ENCODE measurements at places on chromosomes 1 and 21.
A peak's percentile ranks its signal among the peaks of the same experiment; 100 is the strongest.

DNA sequence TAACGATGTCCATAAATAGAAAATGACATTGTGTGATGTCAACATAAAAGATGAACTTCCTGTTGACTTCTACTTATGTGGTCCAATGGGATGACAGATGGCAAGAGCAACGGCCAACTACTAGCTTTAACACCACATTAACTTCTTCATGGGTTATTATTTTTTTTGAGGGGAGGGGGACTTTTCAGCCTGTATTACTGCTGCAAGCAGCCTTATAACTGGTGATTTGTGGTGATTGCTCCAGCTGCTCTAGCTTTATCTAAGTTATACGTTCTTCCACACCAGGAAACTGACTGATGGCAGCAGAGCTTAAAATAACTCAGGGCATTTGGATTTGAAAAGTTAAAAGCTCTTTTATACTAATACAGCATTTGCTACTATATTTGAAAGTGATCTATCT is 228.8 kb upstream of the B3GALT2 start:
- no peak for DNase-seq

DNA sequence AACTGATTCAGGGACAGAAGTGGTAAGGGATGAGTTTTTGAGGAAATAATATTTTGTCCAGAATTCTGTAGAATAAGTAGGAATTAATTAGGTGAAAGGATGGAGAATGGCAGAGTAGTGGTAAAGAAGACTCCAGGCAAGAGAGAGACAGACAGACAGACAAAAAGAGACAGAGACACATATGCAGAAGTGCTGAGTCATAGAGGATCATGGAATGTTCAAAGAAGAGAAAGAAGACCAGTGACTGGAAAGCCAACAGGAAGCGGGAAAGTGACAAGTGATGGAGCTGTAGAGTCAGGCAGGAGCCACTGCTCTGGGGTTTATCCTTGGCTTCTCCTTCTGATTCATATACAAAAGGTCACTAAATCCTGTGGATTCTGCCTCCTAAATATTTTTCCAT is 85.9 kb downstream of the UROD start:
- no peak for DNase-seq

- DNase-seq: no peak
Measured at GRCh38 chr1:231265379-231265778, 24.4 kb downstream of the GNPAT start.

DNA sequence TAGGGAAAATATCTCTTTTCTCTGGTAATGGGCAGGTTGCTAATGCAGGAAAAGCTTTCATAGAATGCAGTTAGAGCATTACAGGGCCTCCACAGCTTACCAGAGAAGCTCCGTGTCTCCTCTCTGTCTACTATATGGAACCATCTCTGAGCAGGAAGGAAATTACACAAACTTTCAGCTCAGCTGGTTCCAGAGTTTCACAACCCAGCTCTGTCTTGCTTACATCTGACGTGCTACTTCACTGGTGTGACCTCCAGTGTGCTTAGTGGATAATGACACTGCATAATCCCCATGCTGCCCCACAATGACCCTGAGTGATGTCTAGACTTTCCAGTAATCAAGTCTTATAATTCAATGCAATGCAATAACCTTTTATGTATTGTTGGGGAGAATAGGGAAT is 4.3 kb upstream of the FGGY start:
- DNase-seq: no peak

DNA sequence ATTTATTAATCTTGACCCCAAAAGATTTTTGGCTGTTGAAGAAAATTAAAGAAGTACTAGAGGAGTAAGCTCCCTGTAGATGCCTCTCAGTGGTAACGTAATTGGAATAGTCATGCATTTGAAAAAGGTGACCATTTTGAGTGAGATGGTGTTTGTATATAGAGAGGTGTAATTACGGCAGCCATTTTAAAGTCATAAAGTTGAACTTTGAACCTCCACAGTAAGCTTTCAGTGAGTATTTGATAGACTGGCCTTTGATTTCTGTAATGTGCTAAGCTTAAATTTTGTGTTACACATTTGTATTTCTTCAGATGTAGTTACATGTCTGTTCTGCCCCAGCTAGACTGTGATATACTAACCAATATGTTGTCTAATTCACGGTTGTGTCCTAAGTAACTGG is 21.5 kb upstream of the TMCO2 start:
- no peak for DNase-seq

DNA sequence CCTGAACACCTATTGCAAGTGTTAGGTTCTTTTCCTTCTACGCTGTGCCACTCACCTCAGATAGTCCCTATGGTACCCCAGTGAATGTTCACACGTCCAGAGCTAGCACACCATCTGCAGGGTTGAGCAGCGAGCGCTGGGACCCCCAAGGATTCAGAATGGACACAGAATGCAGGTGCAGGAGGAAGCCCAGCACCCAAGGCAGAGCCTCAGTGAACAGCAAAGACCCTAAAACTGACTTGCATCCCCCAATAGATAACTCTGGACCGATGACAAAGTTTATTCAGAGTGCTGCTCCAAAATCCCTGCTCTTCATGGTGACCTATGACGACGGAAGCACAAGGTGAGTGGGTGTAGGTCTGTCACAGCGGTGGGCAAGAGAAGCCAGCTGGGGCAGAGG is 15.1 kb upstream of the MX2 start:
- no peak for DNase-seq

GRCh38 chr1:33382661-33383415 is 48.1 kb downstream of the PHC2 start:
- DNase-seq: no peak

DNA sequence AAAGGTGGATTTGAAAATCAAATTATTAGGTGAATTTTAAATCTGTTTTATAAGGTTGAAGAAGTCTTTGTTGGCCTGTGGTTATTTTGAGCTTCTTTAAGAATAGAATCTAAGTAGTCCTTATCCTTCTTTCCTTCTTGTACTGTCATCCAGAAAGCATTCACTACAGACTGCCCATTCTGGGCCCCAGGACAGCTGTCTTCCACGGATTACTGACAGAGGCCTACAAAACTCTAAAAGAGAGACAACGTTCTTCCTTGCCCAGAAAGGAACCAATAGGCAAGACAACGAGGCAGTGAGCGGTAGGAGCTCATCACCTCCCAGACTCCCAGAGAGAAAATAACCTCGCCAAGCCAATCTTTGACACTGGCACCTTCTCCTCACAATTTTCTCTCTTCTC is 24.4 kb upstream of the PIGC start:
- no peak for DNase-seq

DNA sequence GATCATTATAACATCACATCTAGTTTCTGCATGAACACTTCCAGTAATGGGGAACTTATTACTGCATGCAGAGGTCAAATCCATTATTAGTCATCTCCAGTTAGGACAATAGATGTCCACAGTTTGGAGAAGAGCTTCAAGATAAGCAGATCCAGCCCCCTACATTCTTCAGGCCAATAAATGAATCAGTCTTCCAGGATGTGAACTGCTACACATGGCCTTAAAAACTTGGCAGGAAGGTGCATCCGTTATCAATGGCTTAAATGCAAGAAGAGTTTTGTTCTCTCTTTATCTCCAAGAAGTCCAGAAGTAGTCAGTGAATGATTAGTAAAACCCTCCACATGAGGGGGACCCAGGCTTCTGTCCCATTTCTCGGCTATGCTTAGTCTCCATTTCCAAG is 70.8 kb downstream of the DMRTA2 start:
- DNase-seq: no peak

DNA sequence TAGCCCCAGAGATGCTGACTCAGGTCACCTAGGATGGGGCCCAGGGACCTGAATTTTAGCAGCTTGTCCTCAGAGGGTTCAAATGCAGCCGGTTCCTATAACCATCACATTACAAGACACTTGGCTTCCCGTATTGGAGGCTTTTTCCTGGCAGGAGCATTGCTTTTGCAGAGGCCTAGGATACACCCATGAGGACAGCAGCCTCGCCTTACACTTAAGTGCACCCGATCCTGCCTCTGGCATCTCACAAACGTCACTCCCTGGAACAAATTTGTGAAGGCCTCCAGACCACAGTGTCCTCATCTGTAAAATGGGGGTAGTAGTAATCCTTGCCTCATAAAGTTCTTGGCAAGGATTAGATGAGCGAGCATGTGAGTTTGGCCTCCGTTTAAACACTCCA is 130.0 kb downstream of the KAZN start:
- DNase-seq: no peak

GRCh38 chr1:87136607-87137341 is 191.9 kb upstream of the LMO4 start:
- DNase-seq: no peak

DNA sequence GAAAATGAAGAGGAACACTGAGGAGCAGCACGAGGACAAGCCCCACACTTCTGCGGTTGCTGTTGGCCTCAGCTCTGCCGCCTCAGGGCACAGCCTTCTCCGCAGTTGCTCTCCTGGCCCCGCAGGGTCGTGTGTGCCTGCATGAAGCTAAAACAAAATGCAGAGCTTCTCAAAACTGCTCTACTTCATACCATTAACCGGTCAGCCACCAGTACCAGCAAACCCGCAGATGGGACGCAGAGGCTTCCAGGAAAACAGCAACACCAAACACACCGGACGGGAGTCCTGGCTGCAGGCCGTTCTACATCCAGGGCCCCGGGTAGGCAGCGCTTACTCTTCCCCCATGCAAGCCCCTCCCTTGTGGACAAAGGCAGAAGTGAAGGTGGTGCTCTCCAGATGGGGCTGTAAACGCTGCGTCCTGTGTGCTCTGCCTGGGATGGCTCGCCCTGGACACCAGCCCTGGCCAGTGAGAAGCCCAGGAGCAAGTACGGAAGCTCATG is 7.1 kb upstream of the C1orf159 start:
- no peak for DNase-seq

DNA sequence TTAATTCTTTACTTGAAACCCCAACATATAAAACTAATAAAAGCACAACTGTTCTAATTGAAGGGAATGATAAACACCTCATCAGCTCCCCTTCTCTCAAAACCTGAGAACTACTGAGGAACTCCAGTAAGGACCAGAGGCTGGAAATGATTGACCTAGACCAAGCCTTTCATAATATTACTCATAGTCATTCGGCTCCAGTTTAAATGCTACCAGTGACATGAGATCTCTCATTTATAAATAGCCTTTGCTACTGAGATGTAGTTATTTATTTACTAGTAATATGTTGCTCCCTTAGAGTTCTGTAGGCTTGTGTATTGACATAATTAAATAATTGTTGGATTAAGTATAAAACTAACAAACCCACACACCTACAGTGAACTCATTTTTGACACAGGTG is 209.8 kb upstream of the PRMT6 start:
- DNase-seq: no peak

GRCh38 chr1:24195136-24195535 is 8.0 kb upstream of the IFNLR1 start:
- no peak for DNase-seq

DNA sequence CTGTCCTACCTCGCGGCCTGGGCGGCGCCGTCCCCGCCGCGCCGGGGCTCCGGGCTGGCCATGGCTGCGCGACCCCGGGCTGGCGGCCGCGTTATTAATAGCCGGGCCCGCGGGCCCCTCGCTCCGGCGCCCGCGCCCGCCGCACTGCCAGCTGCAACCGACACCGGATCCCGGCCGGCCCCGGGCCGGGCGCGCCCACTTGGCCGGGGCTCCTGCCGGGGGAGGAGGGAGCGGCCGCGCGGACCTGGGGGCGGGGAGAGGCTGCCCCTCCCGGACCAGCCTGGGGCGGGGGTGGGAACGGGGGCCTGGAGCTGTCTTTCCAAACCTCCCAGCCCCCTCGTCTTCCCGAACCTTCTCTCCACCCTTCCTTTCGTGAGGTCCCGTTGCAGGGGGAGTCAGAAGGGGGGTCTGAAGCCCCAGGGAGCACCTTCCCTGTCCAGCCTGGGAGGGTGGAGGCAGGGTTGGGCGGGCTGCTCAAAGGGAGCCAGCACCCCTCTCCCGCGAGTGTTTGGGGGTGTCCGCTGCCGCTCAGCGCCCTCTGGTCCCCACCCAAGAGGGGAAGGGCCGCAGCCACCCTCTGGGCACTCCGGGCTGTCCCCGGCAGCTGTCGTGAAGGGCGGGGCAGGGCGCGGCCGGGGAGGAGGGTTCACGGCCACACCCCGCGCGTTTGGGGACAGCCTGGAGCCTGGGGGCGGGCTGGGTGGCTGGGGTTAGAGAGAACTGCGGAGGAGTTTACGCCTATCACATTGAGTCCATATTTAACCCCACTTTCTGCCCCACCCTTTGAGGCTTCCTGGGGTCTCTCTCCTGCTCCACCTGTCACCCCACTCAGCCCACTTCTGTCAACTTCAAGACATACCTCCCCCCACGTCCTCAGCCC is at the start of gene SYNC:
TSS of gene SYNC (minus strand) at position 172 of the 880 bp plus-strand sequence. CDS start at position 62, 110 bp downstream.
- DNase-seq: peak; percentile 61

GRCh38 chr1:5616366-5617178 is 375.7 kb downstream of the NPHP4 start:
- peak; percentile 21 for DNase-seq

DNA sequence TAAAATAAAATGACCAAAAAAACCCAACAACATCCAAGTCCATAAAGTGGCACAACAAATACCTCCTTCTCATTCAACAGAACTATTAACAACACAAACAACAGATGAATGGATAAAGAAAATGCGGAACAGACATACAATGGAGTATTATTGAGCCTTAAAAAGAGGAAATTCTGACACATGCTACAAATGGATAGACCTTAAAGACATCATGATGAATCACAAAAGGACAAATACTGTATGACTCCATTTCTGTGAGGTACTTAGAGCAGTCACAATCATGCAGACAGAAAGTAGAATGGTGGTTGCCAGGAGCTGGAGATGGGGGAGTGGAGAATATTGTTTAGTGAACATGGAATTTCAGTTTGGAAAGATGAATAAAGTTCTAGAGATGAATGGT is 42.6 kb downstream of the EYA3 start:
- no peak for DNase-seq

- no peak for DNase-seq
Measured at GRCh38 chr1:58089898-58090534, 456.5 kb downstream of the OMA1 start.

DNA sequence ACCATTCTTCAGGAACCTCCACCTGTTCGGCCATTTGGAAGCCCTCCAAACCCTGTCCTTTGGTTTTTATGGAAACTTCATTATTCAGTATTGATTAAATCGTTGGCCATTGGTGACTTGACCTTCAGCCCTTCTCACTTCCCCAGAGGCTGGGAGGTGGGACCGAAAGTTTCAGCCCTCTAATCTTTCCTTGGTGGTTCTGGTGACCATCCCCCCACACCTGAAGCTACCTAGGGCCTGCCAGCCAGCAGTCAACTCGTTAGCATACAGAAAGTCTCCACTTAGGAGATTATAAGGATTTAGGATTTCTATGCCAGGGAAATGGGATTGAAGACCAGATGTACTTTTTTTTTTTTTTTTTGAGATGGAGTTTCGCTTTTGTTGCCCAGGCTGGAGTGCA is 6.7 kb downstream of the DHX9 start:
- DNase-seq: no peak

- DNase-seq: no peak
Measured at GRCh38 chr1:204288021-204288588, 71.6 kb downstream of the PLEKHA6 start.

DNA sequence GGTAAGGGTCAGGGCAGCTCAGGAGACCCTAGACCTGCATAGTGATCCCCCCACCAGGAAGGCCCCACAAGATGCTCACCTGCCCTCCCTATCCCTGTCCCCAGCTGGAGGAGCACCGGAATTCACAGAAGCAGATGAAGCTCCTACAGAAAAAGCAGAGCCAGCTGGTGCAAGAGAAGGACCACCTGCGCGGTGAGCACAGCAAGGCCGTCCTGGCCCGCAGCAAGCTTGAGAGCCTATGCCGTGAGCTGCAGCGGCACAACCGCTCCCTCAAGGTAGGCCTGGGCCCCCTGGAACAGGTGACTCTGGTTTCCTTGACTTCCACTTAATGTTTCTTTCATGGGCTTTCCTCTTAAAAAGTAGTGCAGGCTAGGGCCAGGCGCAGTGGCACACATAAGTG is 8.4 kb downstream of the TXLNA start:
- DNase-seq: no peak

- no peak for DNase-seq
Measured at GRCh38 chr1:232845406-232845955, 40.3 kb downstream of the MAP10 start.

Measured in activated CD8-positive, alpha-beta memory T cell treated with anti-CD3 and anti-CD28 coated beads for 24 hours (primary cell).